ENCODE measurements at places on chromosomes 4 and X.

GRCh38 chr4:82642331-82642730, 80.5 kb upstream of the TMEM150C start:
- DNase-seq, result no peak

GRCh38 chr4:100060765-100061416, 110.8 kb upstream of the H2AZ1 start:
- DNase-seq, result no peak

- DNase-seq, result no peak
Measured at GRCh38 chrX:39133971-39134370, 332.7 kb downstream of the MID1IP1 start.

DNA sequence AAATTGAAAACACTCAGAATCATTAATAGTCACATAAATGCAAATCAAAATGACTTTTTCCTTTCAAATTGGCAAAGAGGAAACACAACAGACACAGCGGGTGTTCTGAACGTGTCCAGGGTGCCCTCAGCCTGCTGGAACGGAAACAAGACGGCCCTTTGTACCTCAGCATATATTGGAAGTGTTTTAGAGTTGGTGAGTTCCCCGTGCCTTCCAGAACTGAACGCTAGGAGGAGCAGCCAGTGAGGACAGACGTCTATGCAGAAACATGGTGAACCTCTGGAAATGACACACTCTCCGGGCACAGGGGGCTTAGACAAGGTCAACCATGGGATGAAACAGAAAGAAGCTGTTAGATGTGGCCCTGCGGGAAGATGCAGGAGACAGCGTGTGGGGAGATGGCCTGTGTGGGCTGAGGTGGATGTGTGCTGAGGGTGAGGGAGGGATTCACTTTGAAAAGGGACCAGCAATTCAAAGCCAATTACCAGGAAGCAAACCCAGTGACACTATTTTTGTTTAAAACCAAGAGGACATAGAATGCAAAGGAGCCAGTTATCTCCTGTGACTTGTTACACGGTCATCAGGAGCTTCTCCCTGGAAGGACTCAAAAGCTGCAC, 40.4 kb downstream of the RNF212 start:
- peak; percentile 46 for DNase-seq

GRCh38 chr4:177177541-177178081, 132.1 kb upstream of the NEIL3 start:
- no peak for DNase-seq

GRCh38 chrX:115576676-115577075, 15.7 kb downstream of the PLS3 start:
- no peak for DNase-seq

DNA sequence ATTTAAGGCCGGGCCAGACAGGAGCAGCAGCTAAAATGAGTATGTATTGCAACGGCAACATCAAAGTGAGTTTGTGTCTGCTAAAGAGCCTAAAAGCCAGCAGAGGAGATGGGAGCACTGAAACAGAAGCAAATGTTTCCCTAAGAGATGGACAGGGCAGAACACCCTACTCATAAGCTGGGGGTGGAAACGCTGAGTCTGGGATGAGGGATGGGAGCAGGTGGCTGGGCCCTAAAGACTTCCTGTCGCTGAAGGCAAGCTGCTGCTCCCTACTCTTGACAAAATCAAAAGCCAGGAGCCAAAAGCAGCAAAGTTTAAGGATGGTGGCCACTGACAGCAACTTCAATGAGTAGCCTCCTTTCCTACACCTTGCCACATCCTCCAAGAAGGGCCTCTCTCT, 40.6 kb upstream of the NAP1L5 start:
- DNase-seq, result no peak

DNA sequence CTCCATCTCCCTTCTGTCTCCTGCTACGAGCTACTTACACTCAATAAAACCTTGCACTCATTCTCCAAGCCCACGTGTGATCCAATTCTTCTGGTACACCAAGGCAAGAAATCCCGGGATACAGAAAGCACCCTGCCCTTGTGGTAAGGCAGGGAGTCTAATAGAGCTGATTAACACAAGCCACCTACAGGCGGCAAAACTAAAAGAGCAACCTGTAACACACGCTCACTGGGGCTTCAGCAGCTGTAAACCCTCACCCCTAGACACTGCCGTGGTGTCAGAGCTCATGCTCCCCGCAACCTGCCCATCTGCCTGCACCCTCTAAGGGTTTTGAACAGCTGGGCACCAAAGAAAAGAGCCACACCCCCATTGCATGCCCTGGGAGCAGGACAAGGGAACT, 755.4 kb upstream of the HTR2C start:
- no peak for DNase-seq

- no peak for DNase-seq
Measured at GRCh38 chr4:100208964-100209363, 18.7 kb upstream of the DDIT4L start.

DNA sequence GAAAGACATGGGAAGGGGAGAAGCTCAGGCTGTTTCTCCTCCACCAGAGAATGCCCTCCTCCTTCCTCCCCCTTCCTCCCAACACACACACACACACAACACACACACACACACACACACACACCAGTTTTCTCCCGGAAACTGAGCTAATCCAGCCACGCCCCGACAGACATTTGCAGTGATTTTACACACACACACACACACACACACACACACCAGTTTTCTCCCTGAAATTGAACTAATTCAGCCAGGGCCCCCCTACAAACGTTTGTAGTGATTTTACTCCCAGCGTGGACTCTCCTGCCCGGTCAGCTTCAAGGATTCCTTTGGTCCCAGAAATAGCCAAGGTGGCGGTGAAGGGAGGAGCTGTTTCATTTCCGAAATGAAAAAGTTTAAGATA, 32.9 kb upstream of the STX18 start:
- DNase-seq, result peak; percentile 74

DNA sequence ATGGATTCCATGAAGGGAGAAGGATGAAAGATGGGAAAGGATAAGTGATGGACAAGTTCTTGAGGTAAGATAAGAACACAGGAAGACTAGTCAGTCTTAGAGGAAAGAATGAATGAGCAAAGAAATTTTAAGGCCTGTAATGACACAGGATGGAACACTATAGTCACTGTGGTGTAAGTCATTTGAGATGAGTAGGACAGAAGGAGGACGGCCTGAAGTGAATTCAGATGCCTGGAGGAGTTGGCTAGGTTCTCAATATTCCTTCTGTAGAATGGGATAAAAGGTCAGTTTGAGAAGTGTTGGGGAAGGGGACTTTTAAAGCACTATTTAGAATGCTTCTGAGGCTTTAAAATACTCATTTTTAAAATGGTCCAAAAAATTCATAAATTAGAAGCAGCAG, 3.9 kb downstream of the MSMO1 start:
- DNase-seq, result no peak

DNA sequence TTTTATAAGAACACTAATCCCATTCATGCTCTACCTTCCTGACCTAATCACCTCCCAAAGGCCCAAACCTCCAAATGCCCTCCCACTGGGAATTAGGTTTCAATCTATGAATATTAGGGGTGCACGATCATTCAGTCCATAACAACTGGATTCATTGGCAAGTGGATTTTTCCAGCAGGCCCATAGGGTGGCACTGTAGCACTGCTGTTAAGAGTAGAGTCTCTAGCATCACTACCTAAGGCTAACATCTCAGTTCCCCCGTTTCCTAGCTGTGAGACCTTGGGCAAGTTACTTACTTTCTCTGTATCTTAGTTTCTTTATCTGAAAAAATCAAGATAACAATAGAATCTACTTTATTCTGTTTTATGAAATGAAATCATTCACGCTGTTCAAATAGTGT, 315.8 kb downstream of the STIM2 start:
- no peak for DNase-seq

- DNase-seq, result no peak
Measured at GRCh38 chr4:129488427-129488826, 392.5 kb downstream of the C4orf33 start.

DNA sequence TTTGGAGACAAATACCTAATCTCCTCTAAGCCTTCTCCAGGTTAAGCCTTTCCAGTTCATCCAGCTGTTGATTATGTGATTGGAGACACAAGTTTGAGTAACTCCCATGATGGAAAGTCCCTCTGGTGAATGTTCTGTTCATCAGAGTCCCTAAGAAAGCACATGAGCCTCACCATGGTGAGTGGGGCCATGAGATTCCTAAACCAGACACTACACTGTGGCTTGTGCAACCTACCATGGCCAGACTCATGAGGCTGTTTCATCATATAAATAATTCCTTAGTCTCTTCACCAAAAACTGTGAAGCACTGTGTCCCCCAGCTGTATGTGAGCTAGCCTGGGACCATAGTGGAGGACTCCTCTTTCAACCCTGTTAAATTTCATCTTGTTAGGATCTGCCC, 14.4 kb downstream of the PKD2 start:
- DNase-seq, result no peak

DNA sequence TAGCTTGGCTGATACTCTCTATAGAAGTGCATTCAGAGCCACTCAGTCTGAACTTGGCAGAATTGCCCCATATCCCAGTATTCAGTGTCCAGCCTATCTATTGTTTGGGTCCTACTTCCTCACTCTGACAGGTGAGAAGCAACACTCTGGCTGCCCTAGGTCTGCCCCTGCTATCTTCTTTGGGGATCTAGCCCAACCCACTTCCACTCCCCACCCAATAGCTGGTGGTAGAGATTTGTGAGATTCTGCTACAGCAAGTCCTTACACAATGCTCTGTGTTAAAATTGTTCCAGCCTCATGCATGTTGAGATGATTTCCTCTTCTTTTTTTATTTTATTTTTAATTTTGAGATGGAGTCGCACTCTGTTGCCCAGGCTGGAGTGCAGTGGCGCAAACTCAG, 67.6 kb downstream of the TRIM2 start:
- DNase-seq, result no peak

GRCh38 chr4:9994246-9994847, 26.9 kb downstream of the SLC2A9 start:
- no peak for DNase-seq

DNA sequence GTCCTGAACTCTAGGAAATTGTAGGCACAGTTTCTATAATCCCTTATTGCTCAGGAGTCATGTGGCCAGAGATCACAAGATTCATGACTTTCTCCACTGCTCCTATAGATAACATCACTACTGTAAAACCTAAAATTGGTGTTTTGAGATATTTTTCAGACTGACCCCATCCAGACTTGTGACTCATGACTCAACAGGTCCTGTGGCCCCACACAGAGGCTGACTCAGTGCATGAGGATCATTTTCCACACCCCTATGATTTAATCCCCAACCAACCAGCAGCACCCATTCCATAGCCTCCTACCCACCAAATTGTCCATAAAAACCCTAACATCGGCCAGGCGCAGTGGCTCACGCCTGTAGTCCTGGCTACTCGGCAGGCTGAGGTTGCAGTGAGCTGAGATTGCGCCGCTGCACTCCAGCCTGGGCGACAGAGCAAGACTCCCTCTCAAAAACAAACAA, 13.2 kb upstream of the XIAP start:
- no peak for DNase-seq

- peak; percentile 87 for DNase-seq
Measured at GRCh38 chr4:105145903-105146275, 787 bp upstream of the TET2 start.

DNA sequence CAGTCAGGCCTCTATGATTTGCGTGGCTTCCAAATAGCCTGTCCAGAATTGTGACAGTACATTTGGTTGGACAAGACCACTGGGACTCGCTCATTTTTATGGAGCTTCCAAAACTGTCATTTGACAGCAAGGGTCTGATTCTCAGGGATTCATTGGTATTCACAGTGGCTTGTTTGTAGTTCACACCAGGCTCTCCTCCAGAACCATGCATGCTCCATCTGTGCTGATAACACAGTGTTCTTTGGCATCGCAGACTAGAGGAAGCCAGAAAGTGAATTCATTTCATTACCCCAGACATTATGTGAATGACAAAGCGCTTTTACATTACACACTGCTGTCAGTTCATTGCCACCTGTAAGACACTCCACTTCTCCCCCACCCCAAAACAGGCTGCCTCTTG, 208.3 kb downstream of the ARHGAP10 start:
- DNase-seq, result no peak

DNA sequence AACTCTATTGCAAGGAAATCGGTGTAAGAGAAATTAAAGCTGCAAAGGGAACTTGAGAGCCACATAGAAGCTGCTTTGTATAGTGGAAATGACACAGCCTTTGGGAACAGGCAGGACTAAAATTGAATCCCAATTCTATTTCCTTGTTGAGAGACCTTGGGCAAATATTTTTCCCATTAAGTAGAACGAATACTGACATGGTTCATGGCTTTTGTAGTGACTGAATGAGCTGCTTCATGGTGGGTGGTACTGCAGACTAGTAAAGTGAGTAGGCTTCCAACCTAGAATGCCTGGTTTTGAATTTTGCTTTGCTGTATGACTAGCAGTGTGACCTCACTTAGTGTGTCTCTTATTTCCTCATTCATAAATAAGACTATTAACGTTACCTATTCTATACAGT, 182.2 kb upstream of the KCNIP4 start:
- DNase-seq, result no peak

- DNase-seq, result no peak
Measured at GRCh38 chrX:9942086-9942485, 25.1 kb upstream of the CLDN34 start.

DNA sequence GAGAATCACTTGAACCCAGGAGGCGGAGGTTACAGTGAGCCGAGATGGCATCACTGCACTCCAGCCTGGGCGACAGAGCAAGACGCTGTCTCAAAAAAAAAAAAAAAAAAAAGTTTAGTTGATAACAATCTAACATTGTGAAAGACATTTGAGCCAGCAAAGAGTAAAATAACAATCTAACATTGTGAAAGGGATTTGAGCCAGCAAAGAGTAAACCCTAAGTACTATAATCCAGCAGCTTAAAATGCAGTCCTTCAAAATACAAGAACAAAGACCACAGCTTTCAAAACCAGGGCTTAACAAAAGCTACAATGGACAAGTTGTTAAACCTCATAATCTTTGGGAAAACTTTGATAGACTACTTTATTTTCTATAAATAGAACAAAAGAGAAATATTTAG, 16.9 kb downstream of the MFAP3L start:
- DNase-seq, result no peak

DNA sequence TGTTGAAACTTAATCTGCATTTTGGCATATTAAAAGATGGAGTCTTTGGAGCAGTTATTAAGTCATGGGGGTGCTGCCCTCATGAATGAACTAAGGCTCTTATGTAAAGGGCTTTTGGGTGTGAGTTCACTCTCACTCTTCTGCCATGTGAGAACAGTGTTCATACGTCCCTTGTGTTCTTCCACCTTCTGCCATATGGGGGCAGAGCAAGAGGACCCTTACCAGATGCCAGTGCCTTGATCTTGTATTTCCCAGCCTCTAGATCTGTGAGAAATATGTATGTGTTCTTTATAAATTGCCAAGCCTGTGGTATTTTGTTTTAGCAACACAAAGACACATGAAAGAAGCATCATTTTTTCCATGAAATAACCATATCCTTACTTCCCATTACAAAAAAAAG, 213.9 kb downstream of the SPOCK3 start:
- DNase-seq, result no peak

GRCh38 chr4:7426525-7427171, 8.1 kb downstream of the PSAPL1 start:
- DNase-seq, result no peak

- no peak for DNase-seq
Measured at GRCh38 chr4:78689700-78690323, 86.3 kb upstream of the BMP2K start.

All from lower leg skin (tissue), 4 donors.